H1 (cell line): ENCODE measurements at places on chromosomes 11 and 22.

DNA sequence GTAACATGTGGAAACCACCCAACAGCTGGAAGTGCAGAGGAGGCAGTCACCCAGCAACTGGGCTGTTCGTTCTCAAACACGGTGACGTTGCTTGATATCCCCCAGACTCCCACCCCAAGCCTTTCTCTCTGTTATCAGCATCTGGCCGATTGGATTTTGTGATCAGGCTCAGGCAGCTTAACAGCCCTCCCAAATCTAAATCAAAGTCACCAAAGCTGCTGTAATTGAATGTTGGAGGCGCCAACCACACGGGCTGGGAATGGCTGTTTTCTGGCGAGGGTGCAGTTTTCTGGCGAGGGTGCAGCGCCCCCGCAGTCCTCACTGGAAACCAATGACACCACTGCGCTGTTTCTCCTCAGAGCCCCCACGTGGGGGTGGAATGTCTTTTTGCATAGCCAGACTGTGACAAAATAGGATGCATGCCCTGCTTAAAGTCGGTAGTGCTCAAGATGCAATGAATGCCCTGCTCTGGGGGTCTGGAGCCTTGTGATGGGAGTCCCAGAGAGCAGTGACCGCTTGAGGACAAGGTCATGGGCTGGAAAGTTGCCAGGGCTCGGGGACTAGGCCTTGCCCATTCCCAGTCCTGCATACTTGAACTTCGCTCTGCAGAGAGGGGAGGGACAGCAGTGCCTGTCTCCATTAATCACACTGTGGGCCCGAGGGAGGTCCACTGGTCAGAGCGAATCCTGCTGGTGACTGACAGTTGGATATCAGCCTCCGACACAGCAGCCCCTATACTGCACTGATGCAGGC, 105.3 kb downstream of the MORC2 start:
- H3K4me1 ChIP-seq = no peaks in the 10 kb centered on the region
- H3K27me3 ChIP-seq = no peaks in the 10 kb centered on the region

DNA sequence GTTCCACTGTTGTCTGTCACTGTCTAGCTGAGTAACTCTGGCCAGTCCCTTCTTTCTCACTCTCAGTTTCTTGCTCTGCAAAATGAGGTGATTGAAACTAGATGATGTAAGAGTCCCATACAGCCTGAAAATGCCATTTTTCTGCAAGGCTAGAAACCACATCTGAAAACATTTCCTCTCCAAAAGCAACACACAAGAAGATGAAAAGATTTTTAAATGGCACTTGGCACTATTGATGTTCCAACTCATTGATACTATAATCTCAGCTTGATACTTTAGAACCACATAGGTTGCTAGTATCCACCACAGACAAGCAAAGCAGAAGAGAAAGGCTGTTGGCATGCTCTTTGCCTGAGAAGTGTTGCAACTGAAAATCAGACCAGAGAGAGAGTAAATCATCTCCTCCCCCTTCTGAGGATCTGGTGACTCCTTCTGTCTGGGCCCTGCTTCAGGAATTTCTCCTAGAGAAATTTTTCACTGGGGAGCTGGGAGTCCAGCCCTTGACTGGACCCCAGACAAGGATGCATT, 1217.9 kb downstream of the LRRC4C start:
- no peaks in the 10 kb centered on the region for H3K4me1 ChIP-seq
- H3K27ac ChIP-seq = no peak overlapping the region
- no peak for DNase-seq
- H3K27me3 ChIP-seq = no peaks in the 10 kb centered on the region
- H3K36me3 ChIP-seq = no peaks in the 10 kb centered on the region

- peaks cover 3% of the 10 kb centered on the region for H3K4me1 ChIP-seq
- H3K36me3 ChIP-seq = no peaks in the 10 kb centered on the region
- H3K27ac ChIP-seq = no peak overlapping the region
- H3K4me3 ChIP-seq = no peak overlapping the region
- H3K27me3 ChIP-seq = peaks cover 21% of the 10 kb centered on the region
Measured at GRCh38 chr11:132941024-132941646, 591.2 kb downstream of the OPCML start.

GRCh38 chr11:124791626-124792341, 8.4 kb downstream of the MSANTD2 start:
- H3K36me3 ChIP-seq = no peaks in the 10 kb centered on the region

DNA sequence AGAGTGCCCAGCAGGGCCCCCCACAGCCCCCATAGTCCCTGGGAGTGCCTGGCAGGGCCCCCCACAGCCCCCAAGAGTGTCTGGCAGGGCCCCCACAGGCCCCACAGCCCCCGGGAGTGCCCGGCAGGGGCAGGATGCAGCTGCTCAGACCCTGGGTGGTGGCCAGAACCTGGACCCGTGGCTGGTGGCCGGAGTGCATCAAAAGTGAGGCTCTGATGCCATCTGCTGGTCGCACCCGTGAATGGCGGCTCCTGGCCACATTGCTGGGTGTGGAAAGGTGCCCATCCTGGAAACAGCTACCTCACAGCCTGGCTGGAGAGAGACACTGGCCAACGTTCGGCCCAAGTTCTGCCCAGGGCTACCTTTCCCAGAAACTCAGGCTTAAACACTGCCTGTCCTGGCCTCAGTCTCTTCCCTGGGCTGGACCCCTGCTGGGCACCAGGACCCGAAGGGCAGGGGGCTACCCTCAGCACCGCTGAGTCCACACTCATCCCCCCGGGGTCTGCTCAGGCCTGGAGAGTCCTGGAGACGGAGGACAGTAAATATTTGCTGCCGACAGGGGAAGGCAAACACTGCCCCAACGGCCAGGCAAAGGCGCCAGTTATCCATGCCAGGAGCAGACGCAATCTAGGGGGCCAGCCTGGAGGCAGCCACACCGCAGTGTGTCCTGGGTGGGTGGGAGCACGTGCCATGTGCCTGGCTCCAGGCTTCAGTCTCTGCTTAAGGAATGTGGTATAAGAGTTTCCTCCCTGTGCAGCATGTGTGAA, 4.4 kb downstream of the INS start:
- DNase-seq = no peak
- no peak overlapping the region for H3K4me3 ChIP-seq
- H3K36me3 ChIP-seq = no peaks in the 10 kb centered on the region
- 0 out of 2 replicates have a peak, but pooled peaks cover 2% of the 10 kb centered on the region for H3K4me1 ChIP-seq
- no peak overlapping the region for H3K27ac ChIP-seq

- no peak for DNase-seq
- H3K27me3 ChIP-seq = no peaks in the 10 kb centered on the region
- H3K36me3 ChIP-seq = no peaks in the 10 kb centered on the region
Measured at GRCh38 chr22:35838855-35839576, 121.3 kb downstream of the APOL5 start.
